MV-4-11 (cell line): ENCODE measurements at places on chromosomes 3 and 15.

- DNase-seq: peak; percentile 46
Measured at GRCh38 chr15:41952013-41952563, 20.3 kb downstream of the EHD4 start.

DNA sequence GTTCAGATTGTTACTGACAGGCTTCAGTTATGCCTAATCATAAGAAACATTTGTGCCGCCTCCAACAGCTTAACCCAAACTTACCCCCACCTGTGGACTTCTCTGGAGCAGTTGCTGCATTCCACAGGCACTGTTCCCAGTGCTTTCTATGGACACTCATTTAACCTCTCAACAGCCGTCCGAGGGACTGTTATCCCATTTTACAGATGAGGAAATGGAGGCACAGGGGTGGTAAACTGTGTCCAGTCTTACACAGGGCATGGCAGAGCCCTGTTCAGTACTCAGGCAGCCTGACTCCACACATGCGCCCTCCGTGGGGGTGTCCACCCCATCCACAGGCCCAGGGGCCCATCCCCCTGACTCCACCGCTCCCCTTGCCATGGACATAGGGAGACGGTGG is 14.3 kb upstream of the TGM5 start:
- DNase-seq: no peak

DNA sequence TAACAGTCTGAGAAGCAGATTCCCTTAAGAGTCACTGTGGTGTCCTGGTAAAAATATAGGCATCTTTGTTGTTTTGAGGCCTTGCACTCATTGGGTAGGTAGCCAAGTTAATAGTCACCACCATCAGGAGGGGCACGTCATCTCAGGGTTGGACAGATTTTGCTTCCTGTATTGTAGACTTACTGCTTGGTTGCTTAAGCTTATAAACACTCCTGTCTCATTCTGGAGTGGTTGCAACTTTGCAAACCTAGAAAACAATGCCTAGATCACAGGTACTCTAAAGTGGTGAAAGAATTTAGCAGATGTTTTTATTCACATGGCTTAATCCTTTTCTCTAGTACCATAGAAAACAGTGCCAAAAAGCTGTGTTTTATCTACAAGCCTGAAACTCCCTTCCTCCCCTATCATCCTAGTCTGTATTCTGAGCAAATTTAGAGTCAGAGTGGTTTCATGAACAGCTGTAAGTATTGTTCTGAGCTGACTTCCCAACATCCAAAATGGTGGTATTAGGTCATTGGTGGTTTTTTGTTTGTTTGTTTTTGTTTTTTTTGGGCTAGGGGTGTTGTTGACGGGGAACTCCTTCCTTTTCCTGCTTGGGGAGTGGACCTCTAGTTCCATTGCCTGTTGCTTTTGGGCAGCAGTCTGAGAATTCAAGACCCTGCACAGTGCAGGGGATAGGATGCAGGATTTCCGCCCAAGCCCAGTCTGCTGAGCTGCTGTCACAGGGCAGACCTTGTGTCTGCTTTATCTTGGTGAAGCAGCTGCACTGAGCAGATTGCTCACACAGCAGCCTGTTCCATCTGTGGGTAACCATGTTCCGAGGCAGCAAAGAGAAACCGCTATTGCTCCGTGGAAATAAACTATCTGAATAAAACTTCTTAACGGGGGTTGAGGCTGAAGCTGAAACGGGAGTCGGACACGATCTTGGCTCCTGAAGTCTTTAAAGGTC is 202.0 kb downstream of the AKAP13 start:
- DNase-seq: no peak

DNA sequence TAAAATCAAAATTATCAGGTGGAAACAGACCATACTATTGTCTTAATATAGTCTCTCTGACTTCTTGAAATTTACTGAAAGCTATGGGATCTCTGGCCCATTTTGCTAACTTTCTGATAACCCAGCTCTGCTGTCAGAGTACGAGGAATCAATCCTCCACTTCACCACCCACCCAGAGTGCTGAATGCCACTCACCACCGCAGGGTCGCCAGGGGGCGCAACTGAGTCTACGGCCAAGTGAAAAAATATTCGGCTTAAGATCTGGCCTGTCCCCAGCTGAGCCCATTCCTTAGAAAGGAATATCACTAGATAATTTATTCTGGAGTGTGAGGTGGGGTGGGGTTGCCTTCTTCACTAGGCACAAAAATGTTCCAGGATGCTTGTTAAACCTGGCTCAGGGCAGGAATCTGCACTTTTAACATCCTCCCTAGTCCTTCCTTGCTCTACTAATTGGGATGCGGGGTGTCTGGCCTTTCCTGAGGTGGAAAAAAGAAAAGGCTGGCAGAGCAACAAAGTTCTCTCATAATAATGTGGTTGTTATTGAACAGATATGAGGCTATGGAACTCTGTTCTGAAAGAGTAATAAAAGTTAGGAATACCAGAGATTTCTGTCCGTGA is 520.6 kb downstream of the MFSD1 start:
- DNase-seq: no peak

GRCh38 chr15:79035111-79035601 is 55.4 kb downstream of the RASGRF1 start:
- no peak for DNase-seq

DNA sequence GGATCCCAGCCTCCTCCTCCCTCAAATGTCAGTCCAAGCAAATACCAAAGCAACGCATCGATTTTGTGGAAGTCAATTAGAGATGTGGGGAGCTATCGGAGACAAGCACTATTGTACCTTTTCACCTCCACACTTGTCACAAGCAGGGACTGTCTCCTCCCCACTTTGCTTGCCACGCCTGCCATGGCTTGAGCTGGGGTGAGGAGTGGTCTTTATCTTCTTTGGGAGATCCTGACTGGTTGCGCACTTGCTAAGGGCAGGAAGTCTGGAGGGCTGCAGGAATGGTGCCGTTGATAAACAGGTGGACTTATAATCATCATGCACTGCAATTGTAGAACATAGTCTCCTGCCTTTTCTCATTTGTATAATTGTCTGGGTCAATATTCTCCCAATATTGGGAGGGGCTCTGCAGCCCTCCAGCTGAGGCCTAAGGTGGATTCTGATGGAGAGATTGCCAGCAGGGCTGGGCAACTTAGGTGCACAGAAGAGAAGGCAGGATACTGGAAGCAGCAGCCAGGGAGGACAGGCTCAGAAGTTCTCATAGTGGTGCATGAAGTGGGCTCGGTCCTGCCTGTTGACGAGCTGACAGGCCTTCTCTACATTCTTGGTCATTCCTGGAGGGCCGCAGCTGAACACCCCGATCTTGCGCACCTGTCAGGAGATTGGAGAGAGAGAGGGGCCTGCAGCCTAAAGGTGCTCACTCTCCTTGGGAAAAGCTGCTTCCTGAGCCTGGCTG is 20.2 kb downstream of the DUOX2 start:
- no peak for DNase-seq

- no peak for DNase-seq
Measured at GRCh38 chr15:55990516-55990915, 2.9 kb downstream of the NEDD4 start.

DNA sequence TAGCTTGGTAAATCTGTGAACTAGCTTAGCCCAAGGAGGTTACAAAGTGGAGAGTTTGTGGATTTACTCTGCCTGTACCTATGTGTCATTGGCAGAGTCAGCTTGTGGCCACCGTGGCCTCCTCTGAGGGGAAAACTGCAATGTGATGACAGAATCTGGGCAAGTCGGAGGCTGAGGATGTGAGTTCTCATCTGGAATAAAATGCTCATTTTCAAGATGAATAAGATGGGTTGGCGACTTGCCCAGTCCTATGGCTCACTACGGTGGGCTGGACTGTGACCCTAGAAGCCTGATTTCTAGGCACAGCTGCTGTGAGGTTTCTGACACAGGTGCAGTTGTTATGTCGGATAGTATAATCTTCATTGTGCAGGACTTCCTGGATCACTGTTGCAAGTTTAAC is 83.7 kb downstream of the ETV5 start:
- no peak for DNase-seq

- DNase-seq: peak; percentile 84
Measured at GRCh38 chr15:50257924-50258323, 7.6 kb downstream of the HDC start.

DNA sequence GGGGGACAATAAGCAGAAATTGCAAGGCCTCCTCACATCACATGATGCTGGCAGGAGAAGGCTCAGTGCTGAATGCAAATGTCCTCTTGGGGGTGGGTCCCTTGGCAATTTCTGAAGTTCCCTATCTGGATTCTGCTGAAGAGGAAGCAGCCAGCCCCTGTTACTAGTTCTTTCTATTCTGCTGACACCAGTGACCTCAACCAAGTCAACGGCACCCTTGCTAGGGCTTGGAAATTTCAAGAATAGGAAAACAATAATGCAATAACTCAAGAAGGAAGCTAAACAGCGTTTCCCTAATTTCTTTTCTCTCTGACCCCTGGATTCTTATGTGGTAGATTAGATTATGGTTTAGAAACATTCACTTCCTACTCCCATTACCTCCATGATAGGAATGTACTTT is 46.2 kb upstream of the FOXP1 start:
- peak; percentile 77 for DNase-seq

DNA sequence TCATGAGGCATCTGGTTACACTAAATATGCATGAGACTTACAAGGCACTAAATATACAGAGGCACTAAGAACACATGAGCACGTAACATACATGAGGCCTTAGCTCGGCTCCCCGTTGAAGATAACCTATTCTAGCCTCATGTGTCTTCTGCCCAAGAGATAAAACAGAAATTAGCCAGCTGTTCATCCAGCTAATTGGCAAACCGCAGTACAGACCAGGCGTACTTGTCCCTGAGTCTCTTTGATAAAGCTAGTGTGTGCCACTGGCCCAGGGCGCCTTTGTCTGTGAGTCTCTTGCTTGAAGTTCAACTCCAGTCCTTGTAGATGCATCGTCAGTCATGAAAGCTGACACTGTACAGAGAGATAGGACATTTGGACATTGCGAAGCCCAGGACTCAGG is 121.9 kb upstream of the SPATA12 start:
- no peak for DNase-seq

GRCh38 chr15:43648649-43649429 is at the start of gene CATSPER2:
Gene CATSPER2, minus strand, starts transcription at chr15:43648844. Its CDS starts 783 bp downstream, at chr15:43648061.
- no peak for DNase-seq

DNA sequence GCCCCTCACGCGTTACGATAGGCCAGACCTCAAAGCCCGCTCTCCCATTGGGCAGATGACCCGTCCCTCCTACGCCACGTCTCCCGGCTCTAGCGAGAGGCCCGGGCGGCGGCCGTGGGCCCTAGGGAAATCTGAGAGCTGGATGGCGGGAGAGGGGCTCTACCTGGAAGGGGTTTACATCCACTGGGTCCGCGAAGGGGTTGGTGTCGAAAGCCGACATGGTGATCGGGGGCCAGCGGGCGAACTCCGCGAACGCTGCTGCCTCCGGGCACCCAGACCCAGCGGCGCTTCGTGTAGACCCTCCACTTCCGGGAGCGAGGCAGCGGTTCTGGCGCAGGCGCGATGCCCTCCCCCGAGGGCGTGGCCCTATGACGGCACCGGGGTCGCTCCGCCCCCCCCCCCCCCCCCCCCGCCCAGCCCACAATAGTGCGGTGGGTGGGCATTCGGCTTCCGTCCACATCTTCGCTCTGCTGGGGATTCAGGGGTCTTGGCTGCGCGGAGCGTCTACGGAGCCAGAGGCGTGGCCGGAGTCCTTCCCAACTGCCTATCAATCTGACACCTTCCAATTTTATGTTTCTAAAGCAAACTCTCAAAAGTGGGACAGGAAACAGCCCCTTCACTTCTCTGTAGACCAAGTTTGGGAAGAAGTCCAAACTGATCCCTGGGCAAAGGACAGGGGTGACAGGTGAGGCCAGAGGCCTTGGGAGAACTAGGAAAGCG is at the start of gene SCAMP2:
Gene SCAMP2, minus strand, starts transcription at position 330 of the 720 bp plus-strand sequence. Its CDS starts 110 bp downstream, at position 220.
- peak; percentile 91 for DNase-seq

- no peak for DNase-seq
Measured at GRCh38 chr3:48664929-48665328, 2.2 kb upstream of the CELSR3 start.

DNA sequence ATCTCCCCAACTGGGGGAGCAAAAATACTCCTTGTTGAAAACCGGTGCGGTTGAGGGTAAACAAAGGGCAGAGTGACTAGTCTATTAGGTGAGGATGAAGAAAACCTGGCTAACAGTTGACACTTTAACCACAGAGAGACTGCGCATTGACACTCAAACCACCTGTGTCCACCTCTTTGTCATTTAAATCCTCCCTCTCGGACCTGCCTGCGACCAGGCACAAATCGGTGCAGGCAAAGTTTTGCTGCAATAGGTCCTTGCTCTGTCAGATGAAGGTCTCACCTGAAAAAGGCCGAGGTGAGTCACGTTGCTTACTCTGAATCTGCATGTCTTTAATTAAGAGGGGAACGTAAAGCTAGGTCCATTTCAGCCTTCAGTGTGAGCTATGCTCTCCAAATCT is 494.1 kb upstream of the DPPA4 start:
- no peak for DNase-seq

GRCh38 chr3:3119393-3119851 is 7.3 kb upstream of the TRNT1 start:
- no peak for DNase-seq

GRCh38 chr15:96324940-96325540 is 5.5 kb upstream of the NR2F2 start:
- DNase-seq: no peak

DNA sequence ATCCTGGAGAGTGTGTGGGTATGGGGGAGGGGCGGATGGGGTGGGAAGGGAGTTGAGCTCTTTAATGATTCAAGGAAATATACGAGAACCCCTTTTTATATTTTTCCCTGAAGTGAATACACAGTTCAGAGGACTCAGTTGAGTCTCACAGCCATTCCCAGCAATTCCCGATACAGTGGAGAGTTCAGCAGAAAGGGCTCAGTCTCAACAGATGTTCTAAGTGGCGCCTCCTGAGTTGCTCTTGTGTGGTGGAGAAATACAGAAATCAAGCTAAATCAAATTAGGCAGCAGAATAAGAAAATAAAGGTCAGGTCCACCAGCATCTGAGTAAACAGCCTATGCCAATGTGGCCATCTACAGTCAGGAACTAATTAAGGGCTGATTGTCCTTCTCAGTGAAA is 372.1 kb downstream of the NR2F2 start:
- DNase-seq: no peak

- no peak for DNase-seq
Measured at GRCh38 chr15:63893866-63894661, 60.3 kb upstream of the HERC1 start.

- peak; percentile 37 for DNase-seq
Measured at GRCh38 chr3:7309641-7310102, 448.8 kb downstream of the GRM7 start.

DNA sequence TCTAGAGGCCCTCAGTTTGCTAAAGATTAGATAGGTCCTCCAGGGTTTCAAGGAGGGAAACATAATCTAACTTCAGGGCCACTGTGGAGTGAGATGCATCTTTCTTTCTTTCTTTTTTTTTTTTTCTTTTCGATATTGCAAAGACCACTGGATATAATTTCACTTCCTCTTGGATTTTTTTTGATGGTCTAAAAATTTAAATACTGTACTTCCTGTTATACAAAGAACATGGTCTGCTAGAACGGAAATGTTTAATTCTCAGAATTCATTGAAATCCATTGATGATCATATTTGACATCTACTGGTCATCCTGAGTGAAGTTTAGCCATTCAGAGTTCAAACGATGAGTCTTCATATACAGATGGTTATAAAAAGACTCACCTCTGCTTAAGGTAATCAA is 808.8 kb upstream of the LMCD1 start:
- peak; percentile 79 for DNase-seq

- peak; percentile 72 for DNase-seq
Measured at GRCh38 chr3:158279609-158280008, 169.7 kb downstream of the RSRC1 start.
